ENCODE measurements at places on chromosomes 5 and 9.
A peak's percentile ranks its signal among the peaks of the same experiment; 100 is the strongest.

DNA sequence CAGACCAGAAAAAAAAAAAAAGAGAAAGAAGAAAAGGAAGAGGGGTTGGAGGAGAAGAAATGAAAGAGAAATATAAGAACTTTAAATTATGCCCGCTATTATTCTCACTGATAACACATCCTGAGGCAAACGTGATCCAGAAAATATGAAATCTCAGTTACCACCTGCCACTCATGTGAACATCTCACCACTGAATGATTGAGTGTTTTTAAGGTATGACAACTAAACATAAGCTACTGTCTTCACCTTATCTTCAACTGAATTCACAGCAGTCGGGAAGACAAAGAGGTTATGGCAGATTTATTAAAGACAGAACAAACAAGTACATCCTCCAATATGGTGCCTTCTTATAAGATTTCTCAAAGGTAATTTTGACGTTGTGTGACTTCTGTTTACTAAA lies 327.9 kb downstream of the TMEM161B start:
- DNase-seq, result no peak

- DNase-seq, result peak; percentile 88
These were observed 54.8 kb upstream of the CDKN2AIPNL start for GRCh38 chr5:134466241-134467069.

DNA sequence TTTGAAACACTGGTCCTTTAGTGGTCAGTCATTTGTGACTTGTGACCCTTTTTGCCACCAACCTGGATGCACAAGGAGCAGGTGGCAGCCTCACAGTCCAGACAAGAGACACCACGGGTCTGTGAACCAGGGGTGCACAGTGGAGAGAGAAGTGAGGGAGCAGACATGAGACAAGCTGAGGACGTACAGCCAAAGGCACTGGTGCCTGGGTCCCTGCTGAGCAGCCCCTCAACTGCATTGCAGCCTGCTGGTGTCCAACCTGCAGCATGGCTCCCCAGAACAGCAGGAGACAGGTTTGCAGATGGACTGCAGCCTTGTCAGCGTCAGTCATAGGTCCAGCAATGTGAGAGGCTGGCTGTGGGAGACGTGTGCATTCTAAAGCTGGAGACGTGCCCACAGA lies 124.2 kb upstream of the FSTL4 start:
- DNase-seq, result no peak

GRCh38 chr5:156460471-156460870 lies 133.5 kb downstream of the SGCD start:
- no peak for DNase-seq

DNA sequence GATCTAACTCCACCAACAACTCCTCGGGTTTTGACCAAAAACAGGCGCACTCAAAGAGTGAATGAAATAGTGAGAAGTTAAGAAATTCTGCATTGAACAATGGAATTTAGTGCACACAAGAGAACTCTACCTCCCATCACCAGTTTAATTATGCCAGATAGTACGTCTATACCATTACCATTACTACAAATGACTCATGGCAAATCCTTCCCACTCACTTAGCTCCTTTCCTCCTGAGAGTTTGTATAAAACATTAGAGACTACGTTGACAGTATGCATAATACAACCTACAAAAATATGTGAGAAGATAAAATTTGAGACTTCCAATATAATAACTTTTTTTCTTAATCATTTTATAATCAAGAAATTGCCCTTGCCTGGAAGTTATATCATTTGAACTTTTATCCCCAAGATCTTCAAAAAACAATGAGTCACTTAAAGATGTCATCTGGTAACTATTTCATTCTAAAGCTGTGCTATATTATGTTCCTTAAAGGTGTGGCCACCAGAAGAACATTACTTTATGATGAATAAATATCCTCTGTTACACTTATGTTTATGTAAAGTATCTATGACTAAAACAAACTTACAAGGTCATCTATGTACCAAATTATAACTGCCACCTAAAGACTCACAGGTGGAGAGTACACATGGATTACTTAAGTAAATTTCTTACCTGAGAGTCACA lies 297.9 kb upstream of the PTGER4 start:
- no peak for DNase-seq

DNA sequence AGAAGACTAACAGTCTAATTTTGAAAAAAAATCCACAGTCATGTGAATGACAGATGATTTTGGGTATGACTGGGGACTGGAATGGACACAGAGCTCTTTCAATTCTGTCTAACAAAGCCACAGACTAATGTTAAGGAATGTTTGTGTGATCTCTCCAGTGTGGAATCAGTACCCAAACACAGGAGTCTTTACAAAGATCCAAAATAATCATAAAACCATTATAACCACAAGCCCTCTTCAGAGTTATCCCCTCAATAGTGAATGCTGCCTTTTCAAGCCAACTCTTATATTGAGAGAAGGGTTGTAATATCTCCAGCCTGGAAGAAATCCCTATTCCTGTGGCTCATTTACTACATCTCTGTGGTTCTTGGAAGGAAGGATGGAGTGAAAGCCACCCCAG lies 552.0 kb upstream of the CLINT1 start:
- DNase-seq, result no peak

- DNase-seq, result no peak
These were observed 566.8 kb upstream of the DMAC1 start for GRCh38 chr9:8366161-8366926.

DNA sequence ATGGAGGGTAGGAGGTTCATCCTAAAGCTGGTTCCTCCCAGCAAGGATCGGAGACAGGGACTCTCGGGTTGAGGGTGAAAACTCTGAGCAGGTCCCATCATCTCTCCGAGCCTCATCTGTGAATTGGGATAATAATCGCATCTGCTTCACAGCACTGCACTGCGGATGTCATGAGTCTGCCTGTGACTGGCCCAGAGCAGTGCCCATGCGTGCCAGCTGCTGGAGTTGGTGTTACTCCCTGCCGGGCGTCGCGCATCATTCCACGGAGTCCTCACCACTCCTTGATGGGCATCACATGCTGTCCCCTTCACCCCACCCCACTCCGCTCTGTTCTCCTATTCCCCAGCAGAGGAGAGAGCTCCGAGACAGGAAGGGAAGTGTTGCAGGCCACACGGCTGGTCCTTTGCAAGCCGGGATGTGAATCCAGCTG lies 35.1 kb upstream of the ORM1 start:
- DNase-seq, result no peak

GRCh38 chr9:122562134-122562760 lies 9.3 kb downstream of the OR1N2 start:
- DNase-seq, result no peak

All from HTR-8/SVneo (cell line).